Cerebellum (tissue), 4 donors: ENCODE measurements at places on chromosomes 12 and 14. TPM values are rescaled to one million over a fixed set of nuclear protein-coding genes. Genes with fewer than 3 reads are reported as not detected.

GRCh38 chr12:1829306-1829900, 9.0 kb downstream of the LRTM2 start:
- DNase-seq, result no peak

Gene FAM90A1
- 0.09 TPM for total RNA-seq

DNA sequence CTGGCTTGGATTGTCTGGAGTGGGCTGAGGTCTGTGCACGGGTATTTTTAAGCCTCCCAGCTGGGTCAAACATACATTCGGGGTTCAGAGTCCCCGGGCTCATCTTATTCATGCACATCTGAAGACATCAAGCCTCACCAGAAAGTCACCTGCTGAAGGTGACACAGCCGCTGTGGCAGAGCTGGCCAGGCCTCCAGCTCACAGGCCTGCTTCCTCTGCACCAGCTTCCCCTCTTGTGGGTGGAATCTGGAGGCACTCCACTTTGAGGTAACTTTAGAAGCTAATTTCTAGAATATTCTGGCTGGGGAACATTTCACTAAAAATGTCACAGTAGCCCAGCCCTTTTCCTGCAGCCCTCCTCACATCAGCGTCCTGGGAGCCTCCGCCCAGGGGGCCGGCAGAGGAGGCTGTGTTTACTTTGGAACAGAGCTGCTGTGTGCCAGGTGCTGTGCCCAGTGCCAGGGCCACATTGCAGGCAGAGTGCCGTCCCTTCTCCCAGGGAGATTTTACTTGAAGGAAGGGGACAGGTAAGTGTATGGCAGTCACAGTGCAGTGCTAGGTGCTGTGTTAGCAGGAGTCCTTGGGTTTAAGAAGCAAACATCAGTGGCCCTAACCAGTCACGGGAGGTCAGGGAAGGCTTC, 62.2 kb downstream of the TSPAN11 start:
- no peak for DNase-seq

Gene NTS
- 1.2 TPM for total RNA-seq

Gene PTPN21
- total RNA-seq, result 13.2 TPM

DNA sequence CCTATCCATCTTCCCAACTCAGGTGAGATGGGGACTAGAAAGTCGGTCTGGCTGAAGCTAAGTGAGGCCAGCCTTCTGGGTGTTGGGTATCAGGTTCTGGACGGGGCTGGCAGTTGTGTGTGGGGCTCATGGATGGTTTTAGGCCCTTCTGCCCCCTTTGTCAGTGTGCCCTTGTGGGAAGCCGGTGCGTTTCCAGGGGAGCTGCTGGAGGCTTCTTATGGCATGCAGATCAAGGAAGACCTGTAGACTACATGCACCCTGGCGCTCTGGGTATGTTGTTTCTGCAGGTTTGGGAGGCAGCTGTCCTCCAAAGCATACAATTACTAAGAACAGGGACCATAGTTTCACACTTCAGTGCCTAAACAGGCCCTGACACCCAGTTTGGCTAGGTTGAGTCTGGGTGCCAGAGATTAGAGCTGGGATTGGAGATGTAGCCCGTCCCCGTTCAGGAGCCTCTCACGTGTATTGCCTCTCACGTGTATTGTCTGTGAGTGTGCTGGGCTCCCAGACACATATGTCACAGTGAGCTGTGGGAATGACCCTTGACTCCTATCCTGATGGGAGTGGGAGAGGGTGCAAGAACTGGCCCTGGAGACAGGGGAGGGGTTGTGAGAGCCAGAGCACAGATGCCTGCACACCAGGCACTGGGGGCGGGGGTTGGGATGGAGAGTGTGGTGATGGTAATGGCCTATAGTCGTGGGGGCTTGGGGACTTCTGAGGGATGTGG, 84.4 kb downstream of the SLC25A47 start:
- no peak for DNase-seq

DNA sequence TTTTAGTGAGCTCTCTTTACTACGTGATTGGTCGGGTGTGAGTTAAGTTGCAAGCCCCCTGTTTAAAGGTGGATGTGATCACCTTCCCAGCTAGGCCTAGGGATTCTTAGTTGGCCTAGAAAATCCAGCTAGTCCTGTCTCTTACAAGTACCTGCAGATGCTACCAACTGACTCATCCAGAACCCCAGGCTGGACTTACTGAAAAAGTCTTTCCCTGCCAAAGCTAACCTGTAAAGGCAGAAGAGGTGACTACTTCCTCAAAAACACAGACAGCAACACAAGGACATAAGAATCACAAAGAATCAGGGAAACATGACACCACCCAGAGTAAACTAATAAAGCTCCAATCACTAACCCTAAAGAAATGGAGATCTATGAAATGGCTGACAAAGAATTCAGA, 39.1 kb upstream of the HIGD1C start:
- no peak for DNase-seq

- DNase-seq, result no peak
Observed at GRCh38 chr14:80266930-80267329, 55.6 kb upstream of the DIO2 start.

DNA sequence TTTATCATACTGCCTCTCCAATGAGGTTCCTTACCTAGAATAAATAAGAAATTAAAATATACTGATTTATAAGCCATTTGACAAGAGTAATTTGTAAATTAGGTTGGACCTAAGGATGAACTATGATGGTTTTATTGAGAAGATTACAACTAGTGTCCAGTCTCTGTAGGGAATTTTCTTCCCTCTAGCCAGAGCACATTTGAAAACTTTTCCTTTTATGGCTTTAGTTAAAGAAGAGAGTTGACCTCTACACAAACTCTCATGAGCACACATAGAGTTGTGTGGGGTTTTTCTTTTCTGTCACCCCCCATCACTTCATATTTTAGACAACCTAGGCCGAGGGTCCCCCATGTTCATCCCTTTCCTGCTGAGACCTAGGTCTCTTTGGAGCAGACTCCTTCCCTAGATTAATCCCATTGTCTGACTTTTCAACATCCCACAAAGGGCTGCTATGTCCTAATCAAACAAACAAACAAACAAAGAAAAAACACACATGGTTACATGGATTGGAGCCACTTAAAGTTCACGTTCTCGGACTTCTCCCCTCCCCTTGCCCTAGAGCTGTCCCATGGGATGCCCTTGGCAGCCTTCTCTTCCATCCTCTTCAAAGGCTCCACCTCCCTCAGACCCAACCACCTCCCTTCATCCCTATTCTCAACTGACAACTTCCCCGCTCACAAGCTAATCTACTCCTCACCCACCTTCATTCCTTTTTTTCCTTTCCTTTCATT, 40.7 kb downstream of the GPR135 start:
- DNase-seq, result no peak

DNA sequence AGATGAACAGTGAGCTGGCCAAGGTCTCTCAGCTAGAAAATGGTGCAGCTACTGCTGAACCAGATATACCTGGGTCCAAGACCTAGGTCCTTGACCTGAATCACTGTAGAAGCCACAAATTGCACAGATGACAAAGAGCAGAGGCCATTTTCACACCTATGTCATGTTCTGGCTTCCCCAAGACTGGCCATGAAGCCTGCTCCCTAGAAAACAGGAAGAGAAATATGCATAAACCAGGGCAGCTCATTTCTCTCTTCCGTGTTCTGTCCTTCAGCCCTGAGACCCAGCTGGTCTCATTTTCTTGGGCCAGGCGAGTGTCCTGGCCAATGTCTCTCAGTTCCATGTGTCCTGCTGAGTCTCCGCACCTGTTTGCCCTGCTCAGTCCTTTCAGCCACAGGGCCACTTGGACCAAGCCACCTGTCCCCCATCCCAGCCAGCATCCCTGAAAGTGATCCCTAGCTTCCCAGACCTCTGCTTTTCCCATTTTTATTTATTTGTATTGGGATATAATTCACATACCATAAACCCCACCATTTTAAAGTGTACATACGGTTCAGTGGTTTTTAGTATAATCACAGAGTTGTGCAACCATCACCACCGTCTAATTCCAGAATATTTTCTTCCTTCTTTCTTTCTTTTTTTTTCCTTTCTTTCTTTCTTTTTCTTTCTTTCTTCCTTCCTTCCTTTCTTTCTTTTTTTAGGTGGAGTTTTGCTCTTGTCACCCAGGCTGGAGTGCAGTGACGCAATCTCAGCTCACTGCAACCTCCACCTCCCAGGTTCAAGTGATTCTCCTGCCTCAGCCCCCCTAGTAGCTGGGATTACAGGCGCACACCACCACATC, 27.0 kb downstream of the P2RX7 start:
- peak; percentile 90 for DNase-seq

GRCh38 chr14:65817011-65817410, 404.5 kb downstream of the FUT8 start:
- no peak for DNase-seq

Gene TAS2R42
- not detected for total RNA-seq

- DNase-seq, result no peak
Observed at GRCh38 chr12:14048941-14049545, 67.6 kb upstream of the GRIN2B start.

DNA sequence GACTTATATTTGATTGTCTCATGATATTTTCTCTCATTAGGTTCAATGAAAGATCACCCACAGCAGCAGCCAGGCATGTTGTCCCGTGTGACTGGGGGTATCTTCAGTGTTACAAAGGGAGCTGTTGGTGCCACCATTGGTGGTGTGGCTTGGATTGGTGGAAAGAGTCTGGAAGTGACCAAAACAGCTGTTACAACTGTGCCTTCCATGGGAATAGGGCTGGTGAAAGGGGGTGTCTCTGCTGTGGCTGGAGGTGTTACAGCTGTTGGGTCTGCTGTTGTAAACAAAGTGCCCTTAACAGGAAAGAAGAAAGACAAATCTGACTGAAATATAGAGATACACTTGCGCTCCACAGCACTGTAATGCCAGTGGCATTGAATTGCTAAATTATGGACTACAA, 15.4 kb downstream of the TMEM263 start:
- no peak for DNase-seq
